ENCODE measurements at places on chromosomes 6 and 20. TPM values are rescaled to one million over a fixed set of nuclear protein-coding genes. Genes with fewer than 3 reads are reported as not detected.

DNA sequence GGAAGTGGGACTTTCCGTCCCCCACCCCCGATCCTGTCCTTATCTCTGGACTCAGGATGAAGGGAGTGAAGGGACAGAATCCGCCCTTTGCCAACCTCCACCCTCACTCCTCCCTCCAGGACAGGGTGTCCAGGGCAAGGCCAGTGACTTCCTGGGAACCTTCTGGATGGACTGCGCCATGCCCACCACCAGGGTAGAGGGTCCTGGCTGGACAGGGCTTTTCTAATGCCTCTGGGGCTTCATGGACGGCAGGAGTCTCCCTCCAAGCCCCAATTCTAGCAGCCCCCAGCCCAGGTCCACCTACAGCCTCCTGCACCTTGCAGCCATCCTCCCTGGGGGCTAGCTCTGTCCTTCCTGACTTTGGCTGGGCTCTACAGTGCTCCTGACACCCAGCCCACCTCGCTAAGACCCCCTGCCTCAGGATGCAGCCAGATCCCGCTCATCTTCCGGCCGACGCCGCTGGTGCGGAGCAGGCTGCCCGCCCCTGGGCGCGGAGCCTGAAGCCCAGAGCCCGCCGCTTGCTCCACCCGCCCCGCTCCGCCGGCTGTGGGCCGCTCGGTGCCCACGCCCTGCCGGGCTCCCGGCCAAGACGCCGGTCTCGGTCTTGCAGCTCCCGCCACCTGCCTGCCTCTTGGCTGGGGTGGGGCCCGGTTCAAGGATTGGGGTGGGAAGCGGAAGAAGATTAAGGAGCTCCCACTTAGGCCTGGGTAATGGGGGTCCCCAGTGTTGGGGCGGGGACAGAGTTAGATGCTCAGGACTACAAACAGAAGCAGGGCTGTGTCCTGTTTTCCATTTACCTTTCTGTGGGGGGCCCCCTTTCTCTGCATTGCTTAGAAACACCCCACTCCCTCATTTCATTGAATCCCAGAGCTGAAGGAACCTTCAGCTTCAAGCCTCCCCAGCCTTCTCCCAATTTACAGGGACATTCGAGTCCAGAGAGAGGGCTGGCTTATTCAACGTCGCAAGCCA lies 72.8 kb downstream of the MDGA1 start:
- DNase-seq: peak; percentile 82

GRCh38 chr6:25295651-25296050 lies 16.5 kb downstream of the CARMIL1 start:
- DNase-seq: no peak

GRCh38 chr6:1387876-1388629 lies 1.3 kb upstream of the FOXF2 start:
- DNase-seq: no peak

DNA sequence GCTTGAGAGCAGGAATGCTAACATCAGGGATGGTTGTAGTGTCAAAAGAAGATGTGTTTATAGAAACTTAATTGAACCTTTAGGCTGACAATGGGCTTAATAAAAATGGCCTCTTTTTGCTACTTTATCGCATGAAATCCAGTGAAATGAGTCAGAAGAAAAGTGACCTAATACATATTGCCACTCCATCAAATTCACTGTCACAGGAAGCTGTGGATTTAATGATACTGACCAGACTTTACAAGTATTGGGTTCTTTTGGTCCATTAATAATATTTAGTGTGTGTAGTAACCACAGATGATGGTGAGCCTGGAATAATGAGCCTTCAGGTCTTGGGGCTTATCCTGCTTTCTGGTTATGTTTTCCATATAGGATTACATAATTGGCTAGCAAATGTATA lies 231.8 kb upstream of the GMDS start:
- no peak for DNase-seq

GRCh38 chr6:43695967-43696291 lies 8.3 kb upstream of the MRPS18A start:
- DNase-seq: no peak

DNA sequence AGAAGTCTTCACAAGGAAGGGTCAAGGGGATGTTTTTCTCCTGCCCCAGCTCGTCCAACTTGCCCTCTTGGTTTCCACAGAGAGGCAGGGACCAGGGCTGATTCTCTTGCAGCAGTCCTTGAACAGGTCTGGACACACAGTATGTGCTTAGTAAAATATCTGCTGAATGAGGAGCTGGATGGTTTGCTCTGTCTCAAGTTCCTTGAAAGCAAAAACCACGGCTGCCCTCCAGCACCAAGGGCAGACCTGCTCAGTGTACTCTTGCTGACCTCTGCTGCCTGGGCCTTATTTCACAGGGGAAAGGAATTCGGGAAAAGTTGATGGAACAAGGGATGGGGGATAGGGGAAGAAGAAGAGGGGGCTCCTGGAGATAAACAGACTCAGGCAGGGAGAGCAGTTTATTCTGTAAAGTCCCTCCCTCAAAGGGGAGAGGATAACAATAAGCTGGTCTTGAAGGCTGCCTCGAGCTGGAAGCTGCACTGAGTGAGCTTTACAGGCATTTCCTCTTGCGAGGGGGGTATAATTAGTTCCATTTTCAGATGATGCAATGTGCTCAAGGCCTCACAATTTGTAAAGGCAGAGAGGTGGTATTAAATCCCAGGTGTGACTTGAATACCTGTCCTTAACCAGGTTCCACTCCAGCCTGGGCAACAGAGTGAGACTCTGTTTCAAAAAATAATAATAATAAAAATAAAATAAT lies 10.3 kb downstream of the KCNK5 start:
- no peak for DNase-seq

DNA sequence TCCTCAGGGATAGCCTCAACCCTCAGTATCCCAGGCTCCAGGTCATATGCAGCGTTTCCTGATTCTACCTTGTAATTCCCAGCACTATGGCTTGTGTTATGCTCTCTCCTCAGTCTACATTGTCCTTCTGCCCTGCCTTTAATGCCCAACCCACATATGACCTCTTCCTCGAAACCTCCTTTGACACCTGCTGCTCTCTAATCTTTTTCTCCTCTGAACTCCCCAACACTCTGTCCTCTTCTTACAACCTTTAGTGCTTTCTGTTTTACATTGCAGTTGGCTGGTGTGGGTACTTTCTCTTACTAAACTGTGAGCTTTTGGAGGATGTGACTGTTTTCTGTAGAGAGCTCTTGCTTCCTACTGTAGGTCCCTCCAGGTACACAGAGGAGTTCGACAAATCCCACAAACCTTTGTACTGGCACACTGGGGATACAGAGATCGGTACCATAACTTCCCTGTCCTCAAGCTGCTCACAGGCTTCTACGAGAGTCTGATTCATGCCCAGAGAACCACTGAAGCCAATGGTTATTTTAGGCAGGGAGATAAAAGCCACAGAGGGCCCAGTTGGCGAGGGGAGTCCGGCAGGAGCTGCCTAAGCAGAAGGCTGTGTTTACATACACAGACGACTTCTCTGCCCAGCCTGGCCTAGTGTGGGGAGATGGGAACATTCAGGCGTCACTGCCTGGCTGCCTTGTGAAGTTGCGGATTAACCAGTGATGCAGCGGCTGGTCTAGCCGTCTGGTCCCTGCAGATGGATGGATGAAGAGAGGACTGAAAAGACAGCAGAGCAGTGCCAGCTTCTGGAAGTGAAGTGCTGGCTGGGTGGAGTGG lies 8.4 kb upstream of the EPB41L1 start:
- DNase-seq: peak; percentile 80

GRCh38 chr6:36376742-36377141 lies 10.7 kb downstream of the ETV7 start:
- no peak for DNase-seq

DNA sequence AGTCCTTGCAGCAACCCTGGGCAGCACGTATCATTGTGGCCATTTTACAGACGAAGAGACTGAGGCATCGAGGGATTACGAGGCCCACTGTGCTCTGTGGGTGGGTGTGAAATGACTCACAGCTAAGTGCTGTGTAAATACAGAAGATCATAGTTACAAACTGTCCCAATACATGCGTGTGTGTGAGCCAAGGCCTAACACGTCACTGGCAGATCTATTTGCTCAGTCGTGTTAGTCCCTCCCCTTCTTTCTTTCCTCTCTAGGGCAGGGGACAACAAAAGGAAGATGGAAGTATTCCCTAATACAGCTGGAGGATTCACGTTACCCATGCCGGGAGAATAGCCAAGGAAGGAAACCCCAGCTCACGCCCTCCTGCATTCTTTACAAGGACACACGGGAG lies 175.9 kb downstream of the CDC5L start:
- DNase-seq: no peak

GRCh38 chr6:12602951-12603672 lies 113.5 kb upstream of the PHACTR1 start:
- DNase-seq: peak; percentile 35

DNA sequence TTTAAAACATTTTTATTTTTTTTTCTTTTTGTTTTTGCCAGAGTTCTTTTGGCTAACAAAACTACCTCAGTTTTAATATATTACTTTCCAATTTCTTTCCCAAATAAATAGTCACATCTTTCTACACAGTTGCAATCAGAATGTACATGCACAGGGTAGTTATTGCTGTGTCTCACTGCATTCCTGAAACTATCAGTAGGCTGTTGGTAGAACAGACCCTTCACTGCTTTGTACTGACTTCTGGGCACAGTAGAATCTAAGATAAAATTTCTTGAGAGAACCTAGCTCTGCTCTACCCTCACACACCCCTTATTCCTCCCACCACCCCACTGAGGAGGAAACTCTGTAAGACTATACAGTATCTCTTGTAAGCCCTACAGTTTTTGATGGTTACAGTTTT lies 19.9 kb downstream of the TPX2 start:
- DNase-seq: no peak

DNA sequence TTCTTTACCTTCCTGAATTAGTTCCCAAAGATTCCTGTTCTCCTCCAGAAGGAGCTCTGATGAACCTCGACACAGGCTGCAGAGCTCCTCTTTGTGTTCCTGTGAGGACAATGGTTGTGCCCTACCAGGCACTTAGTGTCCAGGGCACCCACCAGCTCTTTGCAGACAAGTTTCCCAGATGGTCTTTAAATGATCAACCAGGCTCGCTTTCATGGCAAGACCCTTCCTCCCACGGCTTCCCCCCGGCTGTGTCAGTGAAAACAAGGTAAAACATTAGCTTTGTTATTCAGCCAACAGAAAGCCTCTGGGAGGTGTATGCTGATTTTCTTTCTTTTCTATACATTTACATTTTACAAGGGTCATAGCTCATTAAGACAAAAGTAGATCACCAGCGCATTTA lies 32.3 kb upstream of the CNKSR3 start:
- DNase-seq: no peak

GRCh38 chr6:106522562-106523250 lies 106.6 kb downstream of the RTN4IP1 start:
- no peak for DNase-seq

DNA sequence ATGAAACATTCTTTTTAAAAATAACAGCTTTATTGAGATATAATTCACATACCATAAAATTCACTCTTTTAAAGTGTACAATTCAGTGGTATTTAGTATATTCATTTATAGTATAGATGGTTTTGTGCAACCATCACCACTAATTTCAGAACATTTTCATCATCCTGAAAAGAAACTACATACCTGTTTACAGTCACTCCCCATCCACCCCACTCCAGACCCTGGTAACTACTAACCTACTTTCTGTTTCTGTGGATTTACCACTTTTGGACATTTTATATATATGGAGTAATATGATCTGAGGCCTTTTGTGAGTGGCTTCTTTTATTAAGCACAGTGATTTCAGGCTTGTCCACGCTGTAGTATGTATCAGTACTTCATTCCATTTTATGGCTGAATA lies 2.5 kb upstream of the TMEM217 start:
- no peak for DNase-seq

GRCh38 chr20:62557462-62557861 lies 81.7 kb upstream of the GATA5 start:
- no peak for DNase-seq

DNA sequence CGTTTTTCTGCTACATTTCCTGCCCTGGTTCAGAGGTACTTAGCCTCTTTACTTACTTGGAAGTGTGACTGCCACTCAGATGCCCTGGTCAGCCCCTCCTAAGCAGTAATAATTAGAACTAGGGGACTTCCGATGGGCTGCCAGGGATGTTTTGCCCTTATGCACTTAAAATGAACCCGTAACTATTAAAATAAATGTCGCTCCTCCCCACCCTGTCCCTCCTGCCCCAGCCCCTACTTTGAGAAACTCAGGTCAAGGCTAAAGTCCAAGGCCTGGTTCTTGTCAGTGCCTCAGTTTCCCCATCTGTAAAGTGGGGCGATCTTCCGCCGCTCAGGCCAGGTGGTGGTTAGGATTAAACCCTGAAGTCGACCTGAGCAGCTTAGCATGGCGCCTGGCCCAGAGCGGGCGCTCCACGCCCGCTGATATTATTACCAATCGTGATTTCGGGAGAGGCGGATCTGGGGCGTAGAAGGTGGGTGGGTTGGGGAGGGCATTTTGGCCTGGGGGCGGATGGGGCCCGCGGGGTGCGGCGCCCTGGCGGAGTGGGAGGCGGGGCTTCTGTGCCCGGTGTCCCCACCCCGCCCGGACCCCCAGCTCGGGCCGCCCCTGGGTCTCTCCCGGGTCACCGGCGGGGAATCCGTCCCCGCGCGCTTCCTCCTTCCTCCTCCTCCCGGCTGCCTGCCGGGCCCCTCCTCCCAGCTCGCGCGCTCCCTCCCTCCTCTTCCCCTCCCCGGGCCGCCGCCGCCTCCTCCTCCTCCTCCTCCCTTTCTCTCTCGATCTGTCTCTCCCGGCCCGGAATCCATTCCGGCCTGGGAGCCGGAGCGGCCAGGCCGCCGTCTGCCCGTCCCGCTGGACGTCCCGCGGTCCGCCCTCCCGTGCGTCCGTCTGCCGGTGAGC lies at the start of gene SRC:
Gene SRC, plus strand, starts transcription at position 802 of the 897 bp plus-strand sequence. CDS start 38,014 bp downstream, outside the sequence.
- DNase-seq: peak; percentile 94

GRCh38 chr20:45014671-45015415 lies 48.5 kb downstream of the STK4 start:
- no peak for DNase-seq

- DNase-seq: no peak
Measured at GRCh38 chr20:31821427-31821826, 2.3 kb downstream of the MYLK2 start.

The CST9 gene
- total RNA-seq: not detected

The KHDRBS2 gene
- total RNA-seq: 0.09 TPM

The RNF146 gene
- total RNA-seq: 43.0 TPM

The MUC21 gene
- total RNA-seq: not detected

The GRIK2 gene
- 10.4 TPM for total RNA-seq

The C6orf132 gene
- 1.9 TPM for total RNA-seq

The OSER1 gene
- 44.5 TPM for total RNA-seq

The ID4 gene
- total RNA-seq: 74.5 TPM

The EYS gene
- 0.24 TPM for total RNA-seq

The CTCFL gene
- not detected for total RNA-seq

The SLC13A3 gene
- total RNA-seq: 0.46 TPM

The BPIFB2 gene
- not detected for total RNA-seq

The KIF6 gene
- total RNA-seq: 0.25 TPM

The ZC2HC1B gene
- total RNA-seq: not detected
